ENCODE measurements at places on chromosomes 6 and 20.

GRCh38 chr20:23519556-23519955 is 28.6 kb downstream of the CST8 start:
- DNase-seq = no peak

GRCh38 chr6:16243055-16243454 is 4.7 kb downstream of the GMPR start:
- DNase-seq = no peak

- DNase-seq = peak; percentile 67
These were observed at the start of gene ZNF311 for GRCh38 chr6:29005183-29005885. ZNF311 (minus strand) TSS chr6:29005315; CDS start chr6:29003954, 1,361 bp downstream.

GRCh38 chr20:30281584-30282197 is 975.8 kb upstream of the DEFB115 start:
- DNase-seq = no peak

- DNase-seq = no peak
These were observed 180.5 kb downstream of the OGFRL1 start for GRCh38 chr6:71468841-71469700.

Measured in activated CD8-positive, alpha-beta memory T cell treated with anti-CD3 and anti-CD28 coated beads, Interleukin-2, amount 10 ng/mL, durations not matched to agents 7 days and 5 days (primary cell).